PC-3 (cell line): ENCODE measurements at places on chromosomes 7 and 10. TPM values are rescaled to one million over a fixed set of nuclear protein-coding genes. Genes with fewer than 3 reads are reported as not detected.

MYOF gene
- total RNA-seq, result 174 and 189 TPM in 2 replicates

CPED1 gene
- 1.8 and 2.2 TPM in 2 replicates for total RNA-seq

GRCh38 chr7:25240340-25240739, 12.1 kb upstream of the NPVF start:
- no peak for DNase-seq

DNA sequence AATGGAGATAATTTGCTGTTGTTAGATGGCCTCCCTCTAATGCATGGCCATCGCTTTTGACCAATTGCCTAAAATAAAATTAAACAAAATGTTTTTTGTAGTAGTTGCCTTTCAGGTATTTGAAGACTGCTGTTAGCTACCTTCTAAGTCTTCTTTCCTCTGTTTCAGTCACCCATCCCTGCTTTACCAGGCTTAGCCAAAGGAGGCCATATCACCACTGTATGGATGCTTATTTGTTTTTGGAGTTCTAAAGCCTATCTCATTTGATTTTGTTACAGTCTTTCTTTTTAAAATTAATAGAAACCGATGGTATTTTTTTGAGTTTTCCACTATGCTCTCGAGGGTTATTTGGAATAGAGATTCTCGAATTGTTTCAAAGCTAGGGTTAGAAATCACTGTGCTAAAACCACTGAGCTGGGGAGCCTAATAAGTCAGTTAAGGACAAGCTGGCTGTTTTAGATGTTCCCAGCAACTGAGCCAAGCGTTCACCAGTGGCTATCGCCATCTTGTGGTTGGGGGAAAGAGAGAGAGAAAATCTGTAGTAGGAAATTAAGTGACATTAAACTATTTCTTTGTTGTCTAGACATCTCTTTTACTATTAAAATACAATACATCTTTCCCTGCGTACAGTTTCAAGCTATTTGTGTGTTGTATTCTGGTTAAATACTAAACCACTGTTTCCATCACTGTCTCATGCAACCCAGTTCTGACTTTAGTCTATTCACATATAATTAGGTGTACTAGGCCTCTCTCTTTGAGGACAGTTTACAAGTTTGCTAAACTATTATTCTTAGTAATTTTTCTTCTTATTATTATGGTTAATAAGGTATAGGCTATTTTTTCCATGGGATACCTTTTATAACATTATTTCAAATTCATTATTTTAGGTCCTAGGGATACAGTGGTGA, 52.2 kb downstream of the GPR158 start:
- DNase-seq, result peak; percentile 59

- DNase-seq, result no peak
These were observed 82.1 kb downstream of the GRID1 start for GRCh38 chr10:86284355-86285105.

DNA sequence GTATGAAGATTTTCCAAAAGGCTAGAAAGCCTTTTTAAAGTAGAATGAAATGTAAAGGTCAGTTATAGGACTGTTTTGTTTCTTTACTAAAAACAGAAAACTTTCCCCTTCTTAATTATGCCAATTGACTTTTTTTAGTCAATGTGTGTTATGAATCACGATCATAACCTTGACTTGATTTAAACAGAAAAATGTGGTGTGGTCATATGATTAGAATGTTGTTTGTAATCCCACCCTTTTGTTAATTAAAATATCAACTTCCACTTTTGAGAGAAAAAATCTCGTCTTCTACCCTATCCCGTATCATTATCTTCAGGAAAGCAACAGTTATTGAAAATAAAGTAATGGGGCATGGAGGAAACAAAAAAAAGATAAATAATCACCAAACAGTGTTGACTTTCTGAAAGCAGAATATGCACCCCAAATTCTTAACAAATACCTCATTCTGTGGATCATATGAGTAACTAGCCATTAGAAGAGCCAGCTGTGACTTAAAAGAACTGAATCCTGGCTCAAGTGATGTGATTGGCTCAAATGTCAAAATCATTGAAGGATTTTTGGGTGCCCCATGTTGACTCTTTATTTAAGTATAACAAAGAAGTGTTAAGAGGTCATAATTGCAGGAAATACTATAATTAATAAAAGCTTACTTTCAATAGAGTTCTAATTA, 32.3 kb upstream of the SLC16A12 start:
- no peak for DNase-seq

- no peak for DNase-seq
These were observed 212.3 kb upstream of the ZMIZ1 start for GRCh38 chr10:78856421-78856820.

DNA sequence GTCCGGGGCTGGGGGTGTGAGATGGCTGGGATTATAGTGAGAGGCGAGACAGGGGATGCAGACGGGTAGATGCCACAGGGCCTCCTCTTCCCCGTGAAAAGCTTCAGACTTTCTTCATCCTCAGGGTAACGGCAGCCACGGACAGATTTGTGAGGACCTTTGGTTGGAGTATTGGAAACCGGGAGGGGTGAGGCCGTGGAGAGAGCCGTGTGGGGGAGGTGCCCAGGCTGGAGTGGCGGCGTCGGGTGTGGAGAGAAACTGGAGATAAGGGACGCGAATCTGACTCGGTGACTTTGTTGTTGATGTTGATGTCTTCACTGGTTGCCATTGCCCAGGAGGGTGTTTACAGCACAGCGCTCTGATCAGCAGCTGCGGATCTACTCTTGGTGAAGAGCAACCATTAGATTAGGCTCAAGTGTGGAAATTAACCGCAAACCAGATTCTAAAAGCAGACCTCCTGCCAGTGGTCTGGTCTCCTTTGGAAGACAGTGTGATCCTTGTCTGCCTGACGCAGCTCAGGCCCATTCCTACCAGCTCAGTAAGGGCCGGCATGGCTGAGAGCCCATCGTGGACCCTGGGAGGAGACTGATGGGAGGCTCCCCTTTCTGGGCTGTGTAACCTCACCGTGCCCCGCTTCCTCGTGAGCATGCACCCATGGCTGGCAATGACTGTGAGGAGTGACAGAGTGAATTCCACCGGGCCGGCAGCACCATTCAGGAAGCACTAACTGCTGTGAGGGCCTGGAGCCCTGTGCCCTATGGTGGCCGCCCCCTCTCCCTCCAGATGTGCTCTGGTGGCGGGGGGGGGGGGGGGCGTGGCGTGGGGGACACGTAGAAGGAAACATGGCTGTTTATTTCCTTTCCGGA, 90.3 kb downstream of the INPP5A start:
- DNase-seq, result no peak

GRCh38 chr7:68488341-68489060, 1109.8 kb upstream of the AUTS2 start:
- no peak for DNase-seq

DNA sequence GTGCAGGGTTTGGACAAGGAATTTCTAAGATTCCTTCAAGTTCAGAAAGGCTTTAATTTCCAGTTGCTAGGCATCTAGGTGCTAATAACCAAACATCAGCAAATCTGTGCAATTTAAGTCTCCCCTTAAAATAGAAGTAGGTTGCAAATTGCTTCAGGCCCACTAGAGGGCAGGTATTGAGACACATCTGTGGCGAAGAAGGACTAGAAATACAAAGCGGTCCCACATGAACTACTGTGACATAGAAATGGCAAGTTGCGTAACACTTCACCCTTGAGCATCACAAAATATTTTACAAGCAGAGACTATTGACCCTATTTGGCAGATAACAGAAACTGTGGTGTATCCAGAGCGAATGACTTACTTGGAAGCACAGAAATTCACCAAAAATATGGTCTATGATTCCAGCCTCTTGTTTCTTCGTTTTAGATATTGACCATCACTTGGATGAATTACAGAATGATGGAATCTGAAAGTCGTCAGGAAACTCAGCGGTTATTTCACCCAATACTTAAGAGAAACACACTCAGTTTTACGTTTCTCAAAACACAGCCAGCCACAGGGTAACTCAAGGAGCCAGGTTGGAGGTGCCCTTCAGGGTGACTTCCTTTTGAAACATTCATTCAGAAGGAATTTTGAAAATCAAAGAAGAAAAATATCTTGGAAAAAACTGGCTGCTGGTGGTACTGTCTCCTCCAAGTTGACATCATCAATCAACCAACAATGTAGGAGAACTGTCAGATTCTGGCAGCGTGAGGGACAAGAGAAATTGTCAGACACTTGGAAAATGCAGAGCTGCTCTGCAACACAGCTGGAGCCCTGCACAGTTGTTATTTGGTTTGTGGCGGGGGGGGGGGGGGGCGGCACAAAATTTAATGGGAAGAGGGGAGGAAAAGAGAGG, 256.3 kb upstream of the MINDY3 start:
- DNase-seq, result peak; percentile 23

- no peak for DNase-seq
These were observed 244.6 kb downstream of the SORCS1 start for GRCh38 chr10:106919871-106920282.

GRCh38 chr10:127922675-127923366, 15.9 kb downstream of the PTPRE start:
- DNase-seq, result peak; percentile 83

DNA sequence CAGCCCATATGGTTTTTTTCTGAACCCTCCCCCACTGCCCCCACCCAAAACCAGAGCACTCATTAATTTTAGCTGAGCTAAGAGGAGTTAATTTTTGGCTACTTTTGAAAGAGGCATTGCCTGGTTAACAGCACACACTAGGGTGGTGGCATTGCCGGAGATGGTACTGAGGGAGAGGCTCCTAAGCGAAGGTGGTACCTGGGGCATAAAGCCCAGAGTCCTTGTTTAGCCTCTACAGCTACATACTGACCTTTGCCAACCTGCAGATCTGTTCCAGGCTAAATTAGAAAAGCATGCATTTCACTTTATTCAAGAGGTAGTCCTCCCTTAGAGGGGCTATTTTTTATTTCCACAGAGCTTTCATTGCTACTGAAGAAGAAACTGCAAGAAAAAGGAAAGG, 172.8 kb upstream of the AGK start:
- DNase-seq, result no peak

- peak; percentile 99 for DNase-seq
These were observed 47.1 kb downstream of the SYPL1 start for GRCh38 chr7:106064771-106065574.

DNA sequence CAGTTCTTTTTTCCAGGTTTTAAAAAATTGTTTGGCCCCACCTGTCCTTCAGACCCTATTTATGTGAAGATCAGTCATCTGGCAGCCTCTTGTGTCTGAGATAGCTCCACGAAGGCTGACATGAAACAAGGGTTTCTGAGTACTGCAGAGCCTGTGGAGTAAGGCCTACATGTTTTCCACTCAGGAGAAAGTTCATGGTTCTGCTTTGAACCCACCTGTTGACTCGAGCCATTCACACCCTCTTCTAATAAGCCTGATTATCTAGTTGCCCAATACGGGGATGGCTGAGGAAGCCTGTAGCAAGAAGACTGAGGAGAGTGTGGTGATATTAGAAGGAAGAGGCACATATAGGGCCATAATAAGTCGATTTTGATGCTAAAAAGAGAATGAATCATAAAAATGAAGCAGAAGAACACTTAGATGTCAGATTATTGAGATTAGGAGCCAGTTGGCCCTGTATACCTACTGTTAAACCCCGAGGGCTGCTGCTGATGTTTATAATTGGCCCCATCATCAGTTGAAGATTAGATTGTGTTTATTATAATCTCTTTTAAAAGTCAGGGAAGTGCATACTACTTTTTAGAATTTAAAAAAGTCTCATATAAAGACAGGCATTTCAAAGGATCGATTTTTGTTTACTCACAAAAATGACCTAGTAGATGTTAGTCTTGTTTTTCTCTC, 109.4 kb downstream of the CDK14 start:
- DNase-seq, result no peak

- DNase-seq, result peak; percentile 83
These were observed 99.9 kb upstream of the AKR1E2 start for GRCh38 chr10:4725917-4726606.

GRCh38 chr7:112898432-112899290, 108.5 kb upstream of the TMEM168 start:
- DNase-seq, result peak; percentile 78

GRCh38 chr10:93742633-93743349, 14.9 kb upstream of the LGI1 start:
- peak; percentile 10 for DNase-seq

DNA sequence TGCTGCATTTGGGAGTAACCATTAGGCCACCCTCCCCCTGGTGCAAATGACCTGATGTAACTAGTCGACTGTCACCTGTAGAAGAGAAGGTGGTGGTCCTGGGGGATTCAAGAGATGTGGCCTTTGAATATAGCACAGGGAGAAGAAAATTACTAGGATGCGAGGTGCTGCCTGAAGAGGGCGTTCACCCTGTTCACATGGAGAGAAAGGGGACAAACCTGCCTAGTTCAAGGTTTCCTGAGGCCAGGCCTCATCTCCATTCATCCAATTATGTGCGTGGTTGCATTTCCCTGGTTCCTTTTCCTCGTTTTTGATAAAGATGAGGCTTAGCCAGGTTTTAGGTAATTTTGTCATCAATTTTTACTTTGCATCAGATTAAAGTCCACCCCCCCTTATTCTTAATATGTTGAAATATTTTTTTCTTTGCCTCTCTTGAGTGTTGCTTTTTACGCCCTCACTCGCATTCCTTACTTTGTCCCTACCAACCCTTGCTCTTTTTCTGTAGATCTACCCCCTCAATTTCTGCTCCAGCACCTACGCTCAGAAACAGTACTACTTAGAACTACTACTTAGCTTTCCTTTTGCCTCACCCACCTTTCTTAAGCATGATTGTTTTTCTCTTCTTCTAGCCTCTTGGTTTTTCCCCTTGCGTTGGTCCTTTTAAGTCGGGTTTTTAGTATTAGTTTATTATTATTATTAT, 13.7 kb downstream of the CLCN1 start:
- DNase-seq, result no peak

DNA sequence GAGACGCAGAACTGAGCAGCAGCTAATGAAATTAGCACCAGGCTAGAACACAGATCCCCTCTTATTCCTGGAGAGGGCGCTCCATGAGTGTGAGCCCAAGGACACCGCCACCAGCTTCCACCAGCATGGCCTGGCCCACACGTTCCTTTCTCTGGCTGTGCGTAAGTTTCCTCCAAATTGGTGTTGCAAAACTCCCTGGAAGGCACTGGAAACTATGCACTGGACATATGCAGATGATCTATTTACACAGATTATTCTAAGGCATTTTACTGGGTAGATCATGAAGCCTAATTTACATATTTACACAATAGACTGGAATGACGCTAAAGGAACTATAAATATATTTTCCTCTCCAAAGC, 455.6 kb upstream of the FOXK1 start:
- DNase-seq, result peak; percentile 8
